ENCODE measurements at places on chromosomes 12 and 14.

GRCh38 chr12:20342111-20342510, 26.2 kb upstream of the PDE3A start:
- DNase-seq, result no peak

DNA sequence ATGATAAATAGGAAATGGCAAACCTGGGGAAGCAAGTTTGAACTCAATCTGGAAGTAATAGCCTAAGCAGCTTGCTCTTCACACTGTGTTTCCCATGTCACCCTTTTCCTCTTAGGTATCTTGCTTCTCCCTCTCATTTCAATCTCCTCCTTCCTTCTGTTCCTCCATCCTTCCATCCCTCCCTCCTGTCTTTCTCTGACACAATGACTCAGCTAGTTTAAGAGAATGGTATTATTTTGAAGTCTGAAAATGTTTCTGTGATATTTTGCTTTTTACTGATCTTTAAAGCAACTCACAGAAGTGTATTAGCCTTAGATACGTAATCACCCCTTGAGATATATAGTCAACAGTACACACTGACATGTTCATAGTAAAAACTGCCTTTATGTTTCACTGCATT, 55.9 kb upstream of the FGD4 start:
- no peak for DNase-seq

GRCh38 chr14:99356031-99356608, 84.1 kb upstream of the BCL11B start:
- DNase-seq, result no peak

GRCh38 chr14:62451221-62451620, 594.0 kb downstream of the KCNH5 start:
- no peak for DNase-seq

- DNase-seq, result no peak
Observed at GRCh38 chr12:53232646-53233461, 845 bp upstream of the RARG start.

- no peak for DNase-seq
Observed at GRCh38 chr12:81284137-81284536, 206.3 kb downstream of the ACSS3 start.

DNA sequence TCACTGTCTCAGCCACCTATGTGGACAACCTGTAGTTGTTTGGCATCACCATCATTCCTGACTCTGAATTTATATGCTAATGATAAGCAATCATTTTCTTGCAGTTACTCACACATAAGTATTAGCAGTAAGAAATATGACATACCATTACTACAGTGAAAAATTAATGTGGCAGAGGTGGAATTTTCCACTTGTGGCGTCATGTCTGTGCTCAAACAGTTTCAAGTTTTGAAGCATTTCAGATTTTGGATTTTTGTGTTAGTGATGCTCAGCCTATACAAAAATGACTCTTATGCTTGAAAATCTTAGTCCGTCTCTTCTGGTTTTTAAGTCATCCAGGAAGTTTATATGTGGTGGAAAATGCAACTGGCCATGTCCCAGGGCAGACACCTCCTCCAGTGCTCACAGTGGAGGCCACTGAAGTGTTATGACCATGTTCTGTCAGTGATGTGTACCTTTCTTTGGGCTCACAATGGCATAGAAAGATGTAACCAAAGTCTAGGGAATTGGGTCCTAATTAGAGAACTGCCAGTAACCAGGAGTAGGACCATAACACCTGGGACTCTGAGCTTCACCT, 220.6 kb downstream of the SYT1 start:
- DNase-seq, result no peak
